CD8-positive, alpha-beta memory T cell (primary cell): ENCODE measurements at places on chromosomes 3 and 15.
A peak's percentile ranks its signal among the peaks of the same experiment; 100 is the strongest.

DNA sequence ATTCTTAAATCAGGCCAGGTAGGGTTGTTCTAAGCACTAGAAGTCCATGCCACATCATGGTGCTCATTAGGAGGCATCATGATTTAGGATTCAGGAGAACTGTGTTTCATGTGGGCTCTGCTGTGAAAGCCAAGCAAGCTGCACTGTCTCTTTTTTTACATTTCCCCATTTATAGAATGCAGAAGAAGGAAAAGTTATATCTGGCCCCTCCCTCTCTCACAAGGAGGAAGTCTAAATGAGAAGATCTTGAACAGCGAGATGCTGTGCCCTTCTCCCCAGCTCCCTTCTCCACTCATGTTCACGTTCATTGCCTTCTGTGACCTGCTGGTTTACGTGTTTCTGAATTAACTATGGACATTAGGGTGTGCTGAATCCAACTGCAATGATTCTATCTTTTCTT is 178.5 kb upstream of the RASGRP1 start:
- no peak for DNase-seq

- DNase-seq = no peak
Measured at GRCh38 chr3:53464424-53464823, 30.0 kb upstream of the CACNA1D start.

GRCh38 chr3:172980849-172981248 is 160.2 kb downstream of the SPATA16 start:
- DNase-seq = no peak

DNA sequence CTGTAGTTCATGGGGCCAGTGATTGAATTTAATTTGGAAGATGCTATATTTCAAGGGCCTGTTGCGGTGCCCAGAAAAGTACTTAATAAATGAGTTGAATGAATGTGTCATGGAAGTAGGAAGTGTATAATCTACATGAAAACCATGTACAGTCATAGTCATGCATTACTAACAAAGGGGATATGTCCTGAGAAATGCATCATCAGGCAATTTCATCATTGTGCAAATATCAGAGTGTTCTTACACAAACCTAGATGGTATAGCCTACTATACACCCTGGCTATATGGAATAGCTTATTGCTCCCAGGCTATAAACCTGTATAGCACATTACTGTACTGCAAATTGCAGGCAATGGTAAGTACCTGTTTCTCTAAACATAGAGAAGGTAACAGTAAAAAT is 10.7 kb upstream of the MYO5C start:
- DNase-seq = no peak

DNA sequence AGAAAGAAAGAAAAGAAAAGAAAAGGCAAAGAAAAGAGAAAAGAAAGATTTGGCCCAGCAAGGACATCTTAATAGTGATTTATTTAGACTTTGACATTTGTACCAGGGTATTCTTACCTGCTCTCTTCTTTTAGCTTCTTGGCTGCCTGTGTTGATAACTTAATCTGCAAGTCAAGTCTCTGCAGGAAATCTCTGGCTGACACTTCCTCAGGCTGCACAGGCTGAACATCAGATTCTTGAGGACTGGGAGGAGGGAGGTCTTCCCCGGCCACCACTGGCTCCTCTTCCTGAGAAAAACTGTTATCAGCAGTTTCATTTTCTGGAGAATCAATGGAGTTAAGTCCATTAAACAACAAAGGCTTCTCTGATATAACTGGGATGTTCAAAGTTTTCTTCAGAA is 12.8 kb downstream of the LYSMD2 start:
- DNase-seq = no peak

- DNase-seq = no peak
Measured at GRCh38 chr3:77081240-77081661, 41.4 kb downstream of the ROBO2 start.

DNA sequence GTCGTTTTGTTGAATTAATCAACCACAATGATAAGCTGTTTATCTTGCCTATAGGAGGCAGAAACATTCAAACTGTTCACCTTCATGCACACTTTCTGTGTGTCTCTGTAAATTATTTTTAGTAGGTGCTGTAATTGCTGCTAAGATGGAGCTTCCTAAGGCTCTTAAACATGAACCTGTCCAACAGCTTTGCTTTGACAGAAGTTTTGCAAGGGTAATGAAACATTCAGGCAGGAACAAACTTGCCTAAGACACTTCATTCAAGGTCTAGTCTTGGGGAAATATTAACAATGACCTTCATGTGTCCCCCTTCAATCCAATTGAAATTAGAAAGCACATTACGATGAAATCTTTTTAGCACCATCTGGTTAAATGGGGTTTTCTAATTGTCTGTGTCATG is 156.1 kb downstream of the DIPK2A start:
- no peak for DNase-seq

- no peak for DNase-seq
Measured at GRCh38 chr3:194301730-194302129, 49.4 kb downstream of the CPN2 start.

DNA sequence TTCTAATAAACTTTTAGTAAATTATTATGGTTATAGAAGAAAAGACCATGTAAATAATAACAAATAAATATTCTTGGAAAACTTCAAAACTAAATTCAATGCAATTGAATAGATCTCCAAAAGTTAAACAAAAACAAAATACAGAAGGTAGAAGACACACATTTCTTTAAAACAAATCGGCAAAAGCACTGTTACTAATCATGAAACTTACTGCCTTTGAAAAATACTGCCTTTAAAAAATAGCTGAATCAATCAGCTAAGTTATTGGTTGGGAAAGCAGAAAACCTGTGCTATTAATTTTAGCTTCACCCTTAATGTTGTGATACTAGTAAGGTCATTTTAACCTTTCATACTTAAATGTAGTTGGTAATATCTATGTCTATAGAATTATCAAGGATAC is 3.0 kb downstream of the GPR15 start:
- DNase-seq = no peak

- no peak for DNase-seq
Measured at GRCh38 chr3:60742606-60743145, 508.6 kb downstream of the FHIT start.

DNA sequence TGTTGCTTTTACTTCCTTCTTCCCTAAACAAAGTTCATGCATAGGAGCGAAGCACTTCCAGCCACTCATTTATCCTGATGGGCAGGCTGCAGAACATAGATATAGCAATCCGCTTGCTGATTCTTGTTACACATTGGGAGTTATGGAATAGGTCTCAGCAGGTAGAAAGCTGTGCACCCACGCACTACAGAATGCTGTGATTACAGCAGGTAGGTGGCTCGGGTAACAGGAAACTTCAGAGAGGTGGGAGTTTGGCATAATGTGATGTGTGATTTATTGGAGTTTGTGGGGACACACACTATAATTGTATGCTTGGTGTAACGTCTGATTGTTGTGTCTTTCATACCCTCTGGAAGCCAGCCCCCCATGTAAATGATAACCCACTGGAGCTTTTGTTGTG is 99.2 kb upstream of the MEIS2 start:
- no peak for DNase-seq

DNA sequence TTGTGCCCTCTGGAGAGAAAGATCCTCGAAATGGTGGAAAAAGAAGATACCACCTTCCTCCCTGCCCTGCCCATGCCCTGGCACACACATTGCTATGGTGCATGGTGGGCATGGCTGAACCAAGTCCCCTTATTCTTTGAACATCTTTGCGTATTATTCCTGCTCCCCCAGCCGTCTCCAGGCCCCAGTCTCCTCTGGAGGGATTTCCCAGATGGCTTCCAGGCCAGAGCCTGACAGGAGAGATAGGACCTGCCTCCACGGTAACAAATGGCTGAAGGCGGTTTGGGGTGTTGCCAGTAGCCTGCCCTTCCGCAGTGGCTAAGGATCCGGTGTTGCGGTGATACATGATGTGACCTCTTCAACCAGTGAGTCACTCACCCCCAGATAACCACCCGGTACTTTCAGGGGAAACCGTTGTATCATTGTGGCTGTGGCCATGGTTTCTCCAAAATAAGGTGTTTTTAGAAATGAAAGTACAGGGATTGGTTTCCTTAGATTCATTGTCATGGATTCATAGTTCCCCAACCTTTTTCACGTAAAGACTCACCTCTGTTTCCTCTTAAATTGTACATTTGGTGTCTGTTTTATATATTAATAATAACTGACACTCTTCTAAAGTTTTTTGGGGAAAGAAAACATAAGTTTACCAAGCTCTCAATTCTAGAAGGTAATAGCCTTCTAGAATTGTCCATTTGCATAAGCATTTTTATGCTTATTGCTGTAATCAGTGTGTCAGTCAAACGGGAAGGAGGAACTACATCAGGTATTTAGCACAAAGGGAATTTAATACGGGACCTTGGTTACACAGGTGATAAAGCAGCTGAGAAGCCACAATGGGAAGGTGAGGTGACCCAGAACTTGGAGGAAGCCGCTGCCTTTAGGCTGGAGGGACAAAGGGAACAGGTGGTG is 25.9 kb downstream of the SMAD3 start:
- DNase-seq = peak; percentile 89

DNA sequence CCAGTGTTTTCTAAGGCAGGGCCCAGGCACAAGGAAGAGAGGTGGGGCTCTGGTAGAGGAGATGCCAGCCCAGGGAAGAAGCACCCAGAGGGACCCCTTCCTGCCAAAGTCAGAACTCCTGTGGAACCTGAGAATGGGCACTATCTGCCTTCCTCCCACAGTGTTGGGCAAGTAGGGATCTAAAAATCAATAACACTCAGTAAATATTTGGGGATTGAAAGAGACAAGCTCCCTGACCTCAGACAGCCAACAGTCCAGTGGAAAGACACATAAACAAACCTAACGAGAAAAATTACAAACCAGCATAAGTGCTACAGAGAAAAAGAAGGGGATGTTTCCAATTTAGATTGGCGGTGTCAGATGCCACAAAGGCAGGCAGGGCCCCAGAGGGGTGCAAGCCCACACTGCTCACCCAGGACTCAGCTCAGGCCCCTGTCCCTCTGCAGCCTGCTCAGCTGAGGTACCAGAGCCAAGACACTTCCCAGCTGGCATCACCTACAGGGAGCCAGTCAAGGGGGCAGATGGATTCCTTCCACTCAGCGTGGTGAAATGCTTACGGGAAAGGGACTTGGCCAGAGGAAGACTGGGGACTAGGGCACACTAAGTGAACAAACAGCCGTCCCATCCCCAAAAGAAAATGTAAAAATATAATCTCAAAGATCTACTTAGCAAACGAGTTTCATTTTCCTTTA is 15.9 kb downstream of the ADCY5 start:
- no peak for DNase-seq

DNA sequence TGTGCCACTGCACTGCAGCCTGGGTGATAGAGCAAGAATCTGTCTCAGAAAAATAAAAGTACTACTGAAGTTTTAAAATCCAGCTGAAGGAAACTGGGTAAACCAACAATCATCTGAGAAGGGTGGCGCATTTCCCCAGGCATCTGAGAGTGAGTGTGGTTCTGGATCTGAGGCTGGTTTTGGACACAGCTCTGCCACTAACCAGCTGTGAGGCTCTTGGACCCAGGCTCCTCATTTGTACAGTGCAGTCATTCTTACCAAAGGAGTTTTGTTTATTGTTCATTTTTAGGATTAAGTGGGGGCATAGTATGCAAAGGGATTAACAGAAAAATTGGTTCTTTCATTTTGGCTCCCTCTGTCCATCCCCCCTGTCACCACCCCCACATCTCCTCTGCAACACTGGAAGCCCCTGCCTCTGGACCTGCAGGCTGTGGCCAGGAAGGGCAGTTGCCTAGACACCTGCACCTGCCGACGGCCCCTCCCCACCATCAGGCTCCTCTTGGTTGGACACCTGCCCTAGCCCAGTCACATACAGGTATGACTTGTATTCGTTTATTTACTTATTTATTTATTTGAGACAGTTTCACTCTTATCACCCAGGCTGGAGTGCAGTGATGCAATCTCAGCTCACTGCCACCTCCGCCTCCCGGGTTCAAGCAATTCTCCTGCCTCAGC is 8.8 kb downstream of the NUP210 start:
- no peak for DNase-seq

GRCh38 chr15:99826157-99826780 is 93.0 kb upstream of the LYSMD4 start:
- DNase-seq = no peak

GRCh38 chr3:127089486-127090145 is 103.3 kb upstream of the PRR23E start:
- no peak for DNase-seq

- no peak for DNase-seq
Measured at GRCh38 chr15:86259589-86259988, 179.9 kb downstream of the AGBL1 start.

DNA sequence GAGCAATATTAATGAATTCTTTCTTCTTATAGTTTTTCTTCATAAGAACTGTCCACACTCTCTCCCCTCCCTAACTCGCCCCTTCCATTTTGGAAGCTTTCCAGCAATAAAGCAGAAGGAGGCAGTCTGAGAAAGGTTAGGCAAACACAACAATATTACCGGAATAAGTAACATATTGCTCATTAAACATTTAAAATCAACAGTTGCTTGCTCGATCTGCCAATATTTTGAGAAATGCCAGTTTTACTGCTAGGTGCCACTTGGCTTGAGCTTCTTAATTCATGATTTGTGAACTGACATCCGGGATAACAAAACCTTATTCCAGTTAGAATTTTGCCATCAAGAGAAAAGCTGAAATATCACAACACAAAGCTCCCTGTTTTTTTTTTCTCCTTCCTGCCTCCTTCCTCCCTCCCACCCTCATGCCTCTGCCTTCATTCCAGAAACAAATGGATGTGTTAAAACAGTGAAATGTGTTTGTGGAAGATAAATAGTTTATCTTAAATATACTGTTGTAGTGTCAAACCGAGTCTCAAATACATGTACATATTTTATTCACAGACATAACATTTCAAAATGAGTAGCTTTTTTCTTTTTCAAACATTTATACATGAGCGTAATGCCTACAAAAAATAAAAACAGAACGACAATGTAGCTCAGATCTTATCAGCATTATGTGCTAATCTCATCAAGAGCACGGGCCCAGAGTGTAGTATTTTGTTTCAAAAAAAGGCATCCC is 253.7 kb downstream of the GAP43 start:
- no peak for DNase-seq

GRCh38 chr3:37586280-37586679 is 275.4 kb upstream of the CTDSPL start:
- no peak for DNase-seq

DNA sequence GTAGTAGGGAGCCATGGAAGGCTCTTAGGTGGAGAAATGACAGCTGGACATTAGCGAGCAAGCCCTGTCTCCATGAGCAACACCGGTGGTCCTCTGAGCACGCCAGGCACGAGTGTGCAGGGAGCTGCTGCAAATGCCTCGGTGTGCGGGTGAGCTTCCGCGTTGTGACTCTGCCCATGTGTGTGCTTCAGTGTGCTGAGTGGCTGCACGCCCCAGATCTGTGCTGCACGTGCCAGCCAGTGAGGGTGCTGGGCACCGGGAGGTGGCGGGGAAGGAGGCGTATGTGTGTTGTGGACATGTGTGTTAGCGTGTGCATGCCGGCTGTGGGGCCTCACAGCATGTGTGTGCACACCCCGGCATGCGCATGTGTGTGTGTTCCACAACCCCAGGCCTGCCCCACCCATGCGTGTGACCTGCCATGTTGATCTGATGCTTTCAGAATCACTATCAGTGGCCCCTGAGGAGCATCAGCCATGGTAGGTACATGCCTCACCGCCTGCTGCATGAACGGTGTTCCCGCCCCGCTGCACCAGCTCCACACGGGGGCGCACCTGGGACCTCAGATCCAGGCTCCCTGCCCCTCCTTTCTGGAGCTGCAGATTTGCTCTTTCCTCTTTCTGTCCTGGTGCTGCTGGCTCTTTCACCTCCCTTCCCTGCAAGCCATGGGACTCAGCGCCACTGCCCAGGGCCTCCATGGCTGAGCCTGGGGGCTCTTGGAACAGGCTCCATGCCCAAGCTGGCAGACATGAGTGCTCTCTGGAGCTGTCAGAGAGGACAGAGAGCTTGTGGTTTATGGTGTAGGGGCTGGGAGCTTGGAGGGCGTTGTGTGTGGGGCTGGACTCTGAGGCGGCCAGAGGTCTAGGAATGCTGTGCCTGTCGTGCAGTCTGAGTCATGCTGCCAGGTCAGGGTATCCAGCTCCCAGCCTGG is 169.4 kb downstream of the TBC1D2B start:
- DNase-seq = peak; percentile 19
